ENCODE measurements at places on chromosomes 5 and 9. TPM values are rescaled to one million over a fixed set of nuclear protein-coding genes. Genes with fewer than 3 reads are reported as not detected.

The ANKRD31 gene
- 0.11 TPM for total RNA-seq

GRCh38 chr5:179152941-179153340, 92.8 kb downstream of the ZNF354C start:
- H3K4me3 ChIP-seq = no peak overlapping the region
- no peaks in the 10 kb centered on the region for H3K4me1 ChIP-seq
- H3K27ac ChIP-seq = no peak overlapping the region
- peaks cover 4% of the 10 kb centered on the region for H3K27me3 ChIP-seq
- H3K36me3 ChIP-seq = no peaks in the 10 kb centered on the region

- peak overlapping the region; percentile 9 for H3K27ac ChIP-seq
- DNase-seq = no peak
- H3K27me3 ChIP-seq = no peaks in the 10 kb centered on the region
- no peaks in the 10 kb centered on the region for H3K36me3 ChIP-seq
- H3K4me1 ChIP-seq = peaks cover 21% of the 10 kb centered on the region
These were observed 199.5 kb upstream of the DMRT1 start for GRCh38 chr9:642014-642413.

GRCh38 chr9:125982798-125983406, 235.7 kb downstream of the PBX3 start:
- no peak for DNase-seq
- H3K27ac ChIP-seq = no peak overlapping the region
- no peaks in the 10 kb centered on the region for H3K4me1 ChIP-seq
- no peak overlapping the region for H3K4me3 ChIP-seq
- no peaks in the 10 kb centered on the region for H3K27me3 ChIP-seq
- H3K36me3 ChIP-seq = no peaks in the 10 kb centered on the region

DNA sequence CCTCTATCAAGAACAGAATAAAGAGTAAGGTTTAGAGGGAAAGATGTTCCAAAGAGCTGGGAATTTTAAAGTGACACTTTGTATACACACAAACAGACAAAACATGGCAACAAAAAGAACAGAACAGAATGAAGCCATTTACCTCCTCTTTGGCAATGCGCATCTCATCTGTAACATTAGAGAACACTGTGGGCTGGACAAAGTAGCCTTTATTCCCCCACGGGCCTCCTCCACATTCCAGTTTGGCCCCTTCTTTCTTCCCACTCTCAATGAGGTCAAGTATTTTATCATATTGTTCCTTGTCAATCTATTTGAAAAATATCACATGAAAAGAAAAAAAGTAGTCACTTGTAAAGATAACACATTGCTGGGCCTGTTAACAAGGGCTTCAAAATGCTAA, 41.0 kb downstream of the ALDH1A1 start:
- no peak for DNase-seq
- no peak overlapping the region for H3K4me3 ChIP-seq
- no peak overlapping the region for H3K27ac ChIP-seq
- H3K4me1 ChIP-seq = no peaks in the 10 kb centered on the region

DNA sequence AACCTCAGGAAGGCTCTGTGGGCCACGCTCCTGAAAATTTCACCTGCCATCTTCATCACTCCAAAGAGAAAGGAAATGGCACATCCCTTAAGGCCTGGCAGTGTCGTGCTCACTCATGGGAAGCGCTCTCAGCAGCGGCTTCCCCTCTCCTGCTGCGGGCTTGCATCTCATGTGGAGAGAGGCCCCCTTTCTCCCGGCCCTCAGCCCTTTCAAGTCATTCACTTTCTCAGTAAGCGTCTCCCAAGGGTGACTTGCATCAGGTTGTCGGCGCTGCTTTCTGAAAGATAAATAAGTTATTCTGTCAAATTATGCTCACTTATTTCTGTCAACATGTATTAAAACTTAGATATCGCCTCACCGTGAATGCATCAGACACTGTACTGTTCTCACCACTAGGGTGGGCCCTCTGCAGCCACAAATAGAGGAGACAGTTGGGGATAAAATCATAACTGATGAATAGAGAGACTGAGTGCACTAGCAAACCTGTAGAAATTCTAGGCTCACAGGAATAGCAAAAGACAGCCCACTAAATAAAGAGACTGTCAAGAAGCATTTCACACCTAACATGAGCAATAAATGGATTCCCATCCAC, 174.6 kb downstream of the RFK start:
- H3K27me3 ChIP-seq = no peaks in the 10 kb centered on the region
- no peak for DNase-seq
- H3K4me3 ChIP-seq = no peak overlapping the region
